ENCODE measurements at places on chromosomes 6 and 20.

- DNase-seq, result no peak
These were observed 7.1 kb upstream of the FYN start for GRCh38 chr6:111880181-111880888.

- DNase-seq, result no peak
These were observed 245.3 kb downstream of the FARS2 start for GRCh38 chr6:5506597-5506996.

GRCh38 chr6:44464527-44465310 is 77.2 kb downstream of the CDC5L start:
- no peak for DNase-seq

- peak; percentile 54 for DNase-seq
These were observed 107.3 kb upstream of the SNX9 start for GRCh38 chr6:157715728-157716164.

DNA sequence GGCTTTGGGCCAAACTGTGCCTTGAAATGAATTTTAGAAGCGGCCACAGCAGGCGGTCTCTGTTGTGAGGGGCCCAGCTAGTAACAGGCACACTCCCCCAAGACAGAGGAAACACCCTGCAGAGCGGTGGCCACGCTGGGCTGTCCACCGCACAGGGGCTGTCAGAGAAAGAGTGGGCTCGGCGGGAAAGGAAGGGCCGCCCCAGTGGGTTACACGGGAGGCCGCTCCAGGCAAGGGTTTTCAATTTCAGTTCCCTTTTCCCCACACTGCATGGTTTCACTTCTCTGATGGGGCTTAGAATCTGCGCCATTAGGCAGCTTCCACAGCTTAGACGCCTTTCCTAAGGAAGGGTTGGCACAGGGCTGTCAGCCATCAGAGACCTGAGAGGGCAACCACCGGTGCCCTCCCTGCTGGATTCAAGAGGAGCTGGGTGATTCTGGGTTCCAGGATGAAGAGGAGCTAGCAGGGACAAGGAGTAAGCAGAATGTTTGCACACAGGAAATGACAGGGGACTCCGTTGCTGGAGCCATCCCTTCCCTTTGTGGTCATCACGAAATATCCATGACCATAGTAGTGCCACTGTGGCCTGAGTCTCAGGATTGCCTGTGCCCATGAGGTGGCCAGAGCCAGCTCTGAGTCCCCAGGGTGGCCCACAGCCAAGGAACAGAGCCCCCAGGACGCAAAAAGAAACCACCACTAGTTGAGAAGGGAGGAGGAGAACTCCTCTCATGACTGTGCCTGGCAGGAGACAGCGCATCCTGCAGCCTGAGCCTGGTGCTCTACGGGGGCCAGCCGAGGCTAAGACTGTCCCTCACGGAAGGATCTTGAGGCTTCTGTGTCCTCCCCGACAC is 282.7 kb downstream of the NRN1 start:
- no peak for DNase-seq

GRCh38 chr6:137236581-137237355 is 17.6 kb upstream of the IFNGR1 start:
- DNase-seq, result no peak

DNA sequence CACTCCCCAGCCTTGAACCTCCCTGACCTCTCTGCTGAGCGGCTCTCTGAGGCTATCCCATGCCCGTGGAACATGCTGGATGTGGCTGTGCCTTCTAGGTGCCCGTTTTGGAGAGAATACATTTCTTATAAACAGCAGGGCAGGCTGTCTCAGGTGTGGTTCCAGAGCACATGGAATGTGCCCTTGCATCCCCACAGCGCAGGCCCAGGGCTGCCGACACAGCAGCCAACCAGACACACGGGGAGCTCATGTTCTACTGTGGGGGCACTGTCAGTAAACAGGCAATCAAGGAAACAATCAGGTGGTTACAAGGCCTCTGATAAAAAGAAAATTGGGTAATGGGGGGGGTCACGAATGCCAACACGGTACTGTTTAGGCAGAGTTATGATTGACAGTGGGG is 30.8 kb downstream of the FOXC1 start:
- no peak for DNase-seq

GRCh38 chr20:60653111-60653845 is 598.8 kb upstream of the CDH4 start:
- no peak for DNase-seq

DNA sequence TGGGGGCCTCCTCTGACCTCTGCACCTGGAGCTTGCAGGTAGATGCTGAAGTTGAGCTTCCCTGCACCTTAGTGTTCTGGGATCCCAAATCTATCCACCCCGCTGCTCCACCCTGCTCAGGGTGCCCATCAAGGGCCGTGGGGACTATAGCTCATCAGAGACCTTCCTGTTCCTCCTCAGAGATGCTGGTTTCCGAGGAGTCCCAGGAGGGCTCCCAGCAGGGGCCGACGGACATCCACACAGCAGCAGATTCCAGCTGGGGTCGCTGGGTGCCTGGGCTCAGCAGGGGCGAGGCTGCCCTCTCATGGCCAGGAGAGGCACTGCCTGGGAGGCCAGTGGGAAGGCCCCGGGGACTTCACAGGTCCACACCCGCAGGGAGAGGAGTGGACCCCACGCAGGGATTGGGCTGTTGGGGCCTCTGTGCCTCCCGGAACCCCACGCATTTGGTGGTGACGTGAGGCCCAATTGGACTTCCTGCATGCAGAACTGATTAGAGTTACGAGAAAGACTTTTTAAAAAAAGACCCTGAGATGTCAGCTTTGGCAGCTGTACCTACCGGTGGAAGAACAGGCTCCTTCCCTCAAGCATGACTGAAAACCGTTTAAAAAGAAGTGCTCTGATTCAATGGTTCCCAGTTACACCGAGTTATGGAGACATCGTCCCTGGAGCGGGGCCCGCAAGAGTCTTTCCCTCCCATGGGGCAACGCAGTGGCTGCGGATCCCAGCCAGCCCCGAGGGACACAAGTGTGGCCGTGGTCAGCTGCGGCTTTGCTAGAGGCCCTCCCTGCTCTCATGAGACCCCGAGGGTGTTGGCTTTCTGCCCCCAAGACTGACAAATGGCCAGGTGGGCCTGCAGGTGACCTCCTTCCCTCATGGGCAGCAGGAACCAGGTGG is 25.3 kb upstream of the SLCO4A1 start:
- peak; percentile 79 for DNase-seq
